NCI-H1417 (cell line): ENCODE measurements at places on chromosomes 2 and 18.

DNA sequence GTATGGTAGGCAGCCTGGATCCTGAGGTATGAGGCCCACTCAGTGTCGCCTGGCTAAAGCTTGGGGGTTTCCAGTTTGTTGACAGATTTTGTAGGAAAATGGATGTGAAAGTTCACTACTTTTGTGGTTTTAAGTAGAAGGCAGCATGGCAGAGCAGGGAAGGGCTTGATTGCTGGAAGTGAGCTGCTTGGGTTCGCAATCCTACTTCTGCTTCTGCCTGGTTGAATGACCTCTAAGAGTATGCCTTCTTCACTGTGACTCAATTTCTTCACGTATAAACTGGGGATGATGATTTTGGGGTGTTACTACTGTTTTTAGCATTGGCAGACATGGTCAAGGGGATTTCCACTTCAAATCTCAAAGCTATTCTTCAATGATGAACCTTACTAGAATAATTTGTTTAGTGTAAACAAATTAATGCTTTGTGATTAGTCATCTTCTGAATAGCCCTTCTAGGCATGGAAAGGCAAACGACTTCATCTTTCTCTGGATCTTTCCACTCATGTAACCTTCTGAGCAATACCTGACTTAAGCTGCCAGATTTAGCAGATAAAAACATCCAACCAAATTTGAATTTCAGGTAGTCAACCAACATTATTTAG, 13.2 kb downstream of the BMP10 start:
- no peak for DNase-seq

GRCh38 chr2:146321175-146321574, 1523.7 kb upstream of the ACVR2A start:
- no peak for DNase-seq

DNA sequence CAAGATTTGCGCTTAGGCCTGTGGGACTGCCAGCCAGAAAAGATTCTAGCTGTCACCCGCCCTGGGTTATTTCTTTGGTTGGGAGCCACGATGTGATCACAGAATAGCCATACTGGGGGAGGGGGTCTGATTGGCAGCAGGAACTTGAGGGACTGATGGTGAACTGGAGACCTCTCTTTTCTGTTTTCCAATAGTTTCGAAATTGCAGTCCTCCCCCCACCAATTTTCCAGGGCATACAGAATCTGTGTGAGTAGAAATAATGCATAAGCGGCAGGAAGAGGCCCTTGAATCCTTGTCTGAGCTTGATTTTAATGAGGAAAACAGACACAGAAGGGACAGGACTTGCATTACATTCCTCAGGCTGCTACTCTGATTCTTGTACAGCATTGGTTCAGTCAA, 2.2 kb upstream of the POLR2D start:
- DNase-seq: no peak

DNA sequence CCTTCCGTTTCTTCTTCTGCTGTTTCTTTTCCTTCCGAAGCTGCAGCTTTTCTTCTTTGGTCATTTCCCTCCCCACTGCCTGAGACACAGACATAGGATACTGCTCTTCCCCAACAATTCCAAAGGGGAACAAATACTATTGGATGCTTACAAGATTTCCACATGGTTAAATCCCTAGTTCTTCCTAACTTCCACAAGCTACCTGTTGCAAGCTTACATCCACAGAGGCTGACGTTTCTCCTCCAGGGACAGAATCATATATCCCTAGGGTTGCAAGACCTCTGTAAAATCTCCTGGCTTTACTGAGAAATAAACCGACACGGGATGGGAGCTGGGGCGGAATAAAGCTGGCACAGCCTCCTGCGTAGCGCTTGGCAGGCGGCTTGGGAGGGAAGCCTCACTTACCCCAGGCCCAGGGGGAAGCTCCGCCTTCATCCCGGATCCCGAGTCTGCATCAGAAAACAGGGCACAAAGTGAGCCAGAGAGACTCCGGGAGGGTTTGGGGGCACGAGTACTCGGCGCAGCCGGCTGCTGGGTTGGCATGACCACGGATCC, 590 bp downstream of the EIF2B4 start:
- DNase-seq: no peak

GRCh38 chr2:126909366-126909765, 10.7 kb downstream of the TEX51 start:
- no peak for DNase-seq

DNA sequence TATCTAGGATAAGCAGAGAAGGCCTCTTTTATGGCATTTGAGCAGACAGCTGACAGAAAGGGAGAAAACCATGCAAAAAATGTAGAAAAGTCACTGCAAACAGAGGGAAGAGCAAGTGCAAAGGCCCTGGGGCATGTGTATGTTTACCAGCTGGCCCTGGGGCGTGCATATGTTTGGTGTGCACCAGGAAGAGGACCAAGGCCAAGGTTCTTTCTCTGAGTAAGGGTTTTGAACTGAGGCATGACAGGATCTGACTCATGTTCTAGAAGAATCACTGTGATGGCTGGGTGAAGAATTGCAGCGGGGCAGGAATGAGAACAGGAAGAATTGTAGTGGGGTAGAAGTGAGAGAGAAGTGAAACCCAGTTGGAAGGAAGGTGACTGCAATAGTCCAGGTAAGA, 69.6 kb downstream of the STEAP3 start:
- DNase-seq: no peak

DNA sequence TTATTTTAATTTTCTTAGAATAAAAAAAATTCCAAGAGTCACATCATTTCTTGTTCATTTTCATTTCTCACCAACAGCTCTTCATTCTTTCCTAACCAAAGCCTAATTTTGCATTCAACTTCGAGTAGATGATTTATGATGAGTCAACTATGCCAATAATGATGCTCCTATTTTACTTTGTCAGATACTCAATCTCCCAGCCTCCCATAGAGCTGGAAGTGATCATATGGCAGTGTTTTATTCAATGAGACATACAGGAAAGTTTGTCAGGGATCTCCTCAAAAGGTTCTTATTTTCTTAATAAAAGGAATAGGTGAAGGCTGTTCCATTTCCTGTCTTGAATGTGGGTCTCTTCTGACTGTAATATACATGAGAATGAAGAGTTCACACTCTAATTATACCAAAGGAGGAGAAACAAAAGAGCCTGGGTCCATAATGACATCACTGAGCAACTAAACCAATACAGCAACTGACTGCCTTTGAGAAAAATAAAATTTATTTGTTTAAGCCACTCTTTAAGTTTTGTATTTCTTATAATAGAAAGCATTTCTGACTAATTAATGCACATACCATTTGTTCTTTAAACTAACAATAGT, 231.2 kb upstream of the CYP26B1 start:
- DNase-seq: no peak
